ENCODE measurements at places on chromosomes 12 and 14.
A peak's percentile ranks its signal among the peaks of the same experiment; 100 is the strongest.

DNA sequence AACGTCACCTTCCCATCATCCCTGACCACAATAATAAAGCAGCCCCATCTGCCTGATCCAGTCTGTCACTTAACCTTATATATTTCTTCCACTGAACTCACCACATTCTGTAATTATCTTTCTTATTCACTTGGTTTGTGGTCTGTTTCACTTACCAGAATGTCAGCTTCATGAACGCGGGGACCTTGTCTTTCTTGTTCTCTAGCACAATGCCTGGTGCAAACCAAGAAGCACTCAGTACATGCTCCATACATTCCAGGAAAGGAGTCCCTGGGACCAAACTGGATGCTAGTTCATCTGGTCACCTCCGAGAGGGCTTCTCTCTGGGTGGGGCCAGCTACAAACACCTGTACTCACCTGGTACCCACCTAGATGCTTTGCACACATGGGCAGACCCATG is 17.4 kb upstream of the ANKRD33 start:
- no peak overlapping the region for H3K4me3 ChIP-seq
- H3K36me3 ChIP-seq = no peaks in the 10 kb centered on the region
- peaks cover 7% of the 10 kb centered on the region for H3K27me3 ChIP-seq
- no peak for DNase-seq
- peaks cover 9% of the 10 kb centered on the region for H3K4me1 ChIP-seq

- H3K27ac ChIP-seq = no peak overlapping the region
- peaks cover 4% of the 10 kb centered on the region for H3K27me3 ChIP-seq
- peaks cover 3% of the 10 kb centered on the region for H3K4me1 ChIP-seq
- peak overlapping the region; percentile 63 for H3K4me3 ChIP-seq
These were observed 890 bp downstream of the AVPR1A start for GRCh38 chr12:63149909-63150712.

- no peaks in the 10 kb centered on the region for H3K36me3 ChIP-seq
- no peaks in the 10 kb centered on the region for H3K27me3 ChIP-seq
- H3K27ac ChIP-seq = no peak overlapping the region
- no peak overlapping the region for H3K4me3 ChIP-seq
These were observed 74.4 kb downstream of the PAPLN start for GRCh38 chr14:73311708-73312030.

DNA sequence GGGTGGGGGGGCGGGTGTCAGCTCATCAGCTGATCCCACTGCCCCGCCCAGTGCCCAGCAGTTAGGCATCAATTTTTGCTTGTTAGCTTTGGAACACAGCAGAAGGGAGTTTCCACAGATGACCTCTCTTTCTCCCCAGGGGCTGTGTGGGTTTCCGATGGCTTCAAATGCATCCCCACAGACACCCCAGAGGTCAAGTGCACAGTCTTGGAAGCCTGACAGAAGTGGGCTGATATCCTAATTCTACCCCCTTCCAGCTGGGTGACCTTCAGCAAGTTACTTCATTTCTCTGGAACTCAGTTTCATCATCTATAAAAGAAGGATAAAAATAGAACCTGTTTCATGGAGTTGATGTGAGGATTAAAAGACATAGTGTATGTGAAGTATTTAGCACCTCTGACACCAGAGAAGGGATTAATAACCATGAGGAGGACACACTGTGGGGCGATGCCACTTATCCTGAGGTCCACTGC is 22.0 kb downstream of the TTC9 start:
- H3K36me3 ChIP-seq = no peaks in the 10 kb centered on the region
- no peaks in the 10 kb centered on the region for H3K27me3 ChIP-seq
- H3K4me3 ChIP-seq = no peak overlapping the region

- no peak overlapping the region for H3K27ac ChIP-seq
- H3K4me3 ChIP-seq = no peak overlapping the region
These were observed 3.8 kb downstream of the ENDOU start for GRCh38 chr12:47721431-47721973.

DNA sequence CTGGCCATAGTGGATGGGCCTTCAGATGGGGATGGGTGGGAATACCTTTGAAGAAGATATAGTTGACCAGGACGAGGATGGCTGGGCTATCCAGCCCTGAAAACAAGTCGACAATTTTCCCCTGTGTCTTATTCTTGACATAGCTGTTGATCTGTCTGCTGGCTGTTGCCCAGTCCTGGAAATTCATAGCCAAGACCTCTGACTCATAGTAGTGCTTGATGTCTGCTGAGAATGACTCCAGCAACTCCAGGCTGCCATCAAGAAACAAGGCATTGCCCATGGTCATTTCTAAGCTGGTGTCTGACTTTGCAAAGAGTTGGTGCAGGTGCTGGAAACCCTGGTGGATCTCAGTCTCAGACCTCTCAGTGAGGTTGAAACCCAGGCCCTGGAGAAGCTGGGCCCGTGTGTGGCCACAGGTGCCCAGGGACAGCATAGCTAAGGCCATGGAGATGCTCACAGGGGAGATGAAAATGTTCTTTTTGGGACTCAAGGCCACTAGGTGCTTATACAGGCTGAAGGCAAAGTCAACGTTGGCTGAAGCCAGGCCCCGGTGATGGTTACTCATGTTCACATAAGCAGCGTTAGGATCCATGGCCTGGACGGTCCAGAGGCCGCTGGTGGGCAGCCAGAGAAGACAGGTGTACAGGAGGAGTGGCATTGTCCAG is 9.0 kb downstream of the SERPINA6 start:
- H3K36me3 ChIP-seq = no peaks in the 10 kb centered on the region
- no peak overlapping the region for H3K4me3 ChIP-seq
- no peaks in the 10 kb centered on the region for H3K27me3 ChIP-seq
- no peaks in the 10 kb centered on the region for H3K4me1 ChIP-seq
- no peak overlapping the region for H3K27ac ChIP-seq
- DNase-seq = no peak

GRCh38 chr14:32564596-32564995 is 235.5 kb downstream of the AKAP6 start:
- peak overlapping the region; percentile 71 for H3K27ac ChIP-seq
- no peaks in the 10 kb centered on the region for H3K36me3 ChIP-seq
- no peak overlapping the region for H3K4me3 ChIP-seq
- DNase-seq = no peak

DNA sequence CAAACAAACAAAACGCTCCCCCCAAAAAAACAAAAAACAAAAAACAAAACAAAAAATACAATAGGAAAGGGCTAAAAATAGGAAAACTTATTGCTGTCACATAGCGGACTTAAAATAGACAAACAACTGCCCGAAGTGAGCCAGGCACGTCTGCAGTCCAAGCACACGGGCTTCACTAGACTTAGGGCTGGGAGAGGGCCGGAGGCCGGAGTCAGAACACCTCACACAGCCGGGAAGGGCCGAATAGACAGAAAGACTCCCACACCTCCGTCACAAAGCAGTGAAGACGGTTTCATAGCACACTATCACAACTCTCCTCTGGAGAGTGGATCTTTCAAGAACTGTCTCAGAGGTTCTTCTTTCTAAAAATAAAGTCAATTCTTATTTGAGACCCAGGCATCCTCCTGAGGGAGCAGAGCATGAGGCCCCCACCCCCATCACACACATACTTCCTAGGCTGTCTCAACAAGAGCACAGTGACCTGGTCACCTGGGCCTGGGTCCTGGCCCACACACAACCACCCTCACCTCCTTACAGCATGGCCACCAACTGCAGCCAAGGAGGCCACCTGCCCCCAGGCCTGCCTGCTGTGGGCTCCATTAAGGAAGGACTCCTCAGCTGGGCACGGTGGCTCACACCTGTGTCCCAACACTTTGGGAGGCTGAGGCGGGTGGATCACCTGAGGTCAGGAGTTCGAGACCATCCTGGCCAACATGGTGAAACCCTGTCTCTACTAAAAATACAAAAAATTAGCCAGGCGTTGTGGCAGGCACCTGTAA is 6.7 kb downstream of the BAG5 start:
- peaks cover 18% of the 10 kb centered on the region for H3K36me3 ChIP-seq
- H3K27ac ChIP-seq = no peak overlapping the region
- H3K4me3 ChIP-seq = no peak overlapping the region

Data from ascending aorta (tissue), 2 donors.